Naive thymus-derived CD8-positive, alpha-beta T cell (primary cell): ENCODE measurements at places on chromosomes 13 and 19.

DNA sequence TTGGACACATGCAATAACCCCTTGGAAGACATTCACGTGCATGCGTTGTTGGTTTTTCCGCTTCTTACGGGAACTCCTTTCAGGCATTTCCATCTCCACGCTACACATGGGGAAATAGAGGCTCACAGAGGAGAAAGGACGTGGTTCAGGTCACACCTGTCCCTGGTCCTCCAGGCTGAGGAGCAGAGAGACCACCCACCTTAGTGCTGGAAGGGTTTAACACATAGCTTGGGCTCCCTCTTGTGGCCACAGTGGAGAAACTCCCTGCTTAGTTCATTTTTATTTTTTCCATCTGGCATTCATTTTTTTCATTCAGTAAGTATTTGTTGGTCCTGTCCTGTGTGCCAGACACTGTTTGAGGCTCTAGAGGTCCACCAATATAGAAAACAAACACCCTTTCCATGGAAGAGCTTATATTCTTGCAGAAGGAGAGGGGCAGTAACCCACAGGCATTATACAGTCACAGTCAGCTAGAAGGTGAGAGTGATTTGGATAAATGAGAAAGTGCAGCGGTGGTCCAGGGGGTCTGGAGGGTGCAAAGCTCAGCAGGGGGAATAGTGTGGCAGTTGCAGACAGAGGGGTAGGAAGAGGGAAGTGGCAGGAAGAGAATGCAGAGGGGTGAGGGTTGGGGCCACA, 24.2 kb upstream of the TTYH1 start:
- DNase-seq: peak; percentile 57

- DNase-seq: no peak
Measured at GRCh38 chr13:112525356-112525945, 62.5 kb downstream of the TUBGCP3 start.

DNA sequence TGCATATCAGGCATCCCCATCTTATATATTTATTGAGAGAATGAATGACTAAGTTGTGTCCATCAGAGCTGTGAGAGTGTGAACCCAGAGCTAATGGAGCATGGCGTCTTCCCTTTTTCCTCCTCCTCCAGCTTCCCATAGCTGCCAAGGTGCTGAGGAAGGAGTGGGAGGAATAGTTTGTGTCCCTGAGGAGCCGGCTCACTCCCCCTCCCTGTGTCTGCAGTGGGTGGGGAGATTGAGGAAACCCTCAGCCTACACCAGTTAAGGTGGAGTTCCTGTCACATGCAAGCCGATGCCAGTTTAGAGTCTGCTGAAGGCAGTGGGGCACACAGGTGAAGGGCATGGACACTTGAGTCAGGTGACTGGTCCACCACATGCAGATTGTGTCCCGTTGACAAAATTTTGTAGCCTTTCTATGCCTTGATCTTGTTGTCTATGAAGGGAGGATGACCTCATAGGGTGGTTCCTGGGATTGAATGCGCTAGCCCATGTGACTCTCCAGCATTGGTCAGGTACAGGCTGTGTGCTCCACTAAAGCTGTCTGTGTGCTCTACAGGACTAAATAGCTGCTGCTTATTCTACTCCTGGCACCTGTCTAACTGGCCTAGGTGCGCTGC, 47.6 kb upstream of the GPI start:
- peak; percentile 22 for DNase-seq

DNA sequence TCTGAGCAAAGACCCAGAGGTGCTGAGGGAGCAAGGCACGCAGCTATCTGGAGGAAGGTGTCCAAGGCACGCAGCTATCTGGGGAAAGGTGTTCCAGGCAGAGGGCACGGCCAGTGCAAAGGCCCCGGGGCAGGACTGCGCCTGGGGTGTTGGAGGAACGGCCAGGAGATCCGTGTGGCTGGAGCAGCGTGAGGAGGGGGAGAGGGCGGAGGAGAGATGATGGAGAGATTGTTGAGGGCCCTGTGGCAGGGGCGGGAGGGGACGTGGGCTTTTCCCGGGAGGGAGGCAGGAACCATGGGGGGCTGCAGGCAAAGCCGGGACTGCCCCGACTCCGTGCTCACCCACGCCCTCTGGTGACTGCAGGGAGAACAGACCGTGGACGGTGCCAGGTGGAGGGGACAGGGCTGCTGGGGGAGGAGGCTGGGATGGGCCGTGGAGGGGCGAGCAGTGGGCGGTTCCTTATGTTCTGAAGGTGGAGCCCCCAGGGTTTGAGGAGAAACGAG, 13.3 kb upstream of the MISP start:
- DNase-seq: peak; percentile 39

DNA sequence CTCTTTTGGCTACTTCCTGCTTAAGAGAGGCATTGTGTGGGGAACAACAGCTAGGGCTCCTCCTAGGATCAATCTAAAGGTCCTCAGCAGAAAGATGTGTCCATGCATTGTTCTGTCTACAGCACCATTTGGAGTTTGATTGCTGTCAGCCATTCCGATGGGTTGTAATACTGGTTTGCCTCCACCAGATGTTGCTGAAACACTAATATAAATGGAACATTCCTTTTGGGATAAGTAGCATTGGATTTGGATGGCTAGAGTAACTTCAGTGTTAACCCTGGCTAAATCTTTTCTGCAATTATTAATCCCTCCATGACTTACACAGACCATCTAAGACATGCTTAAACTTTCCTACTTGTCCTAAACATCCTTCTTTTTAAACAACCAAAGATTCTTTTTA, 104.2 kb downstream of the TDRD3 start:
- DNase-seq: no peak

DNA sequence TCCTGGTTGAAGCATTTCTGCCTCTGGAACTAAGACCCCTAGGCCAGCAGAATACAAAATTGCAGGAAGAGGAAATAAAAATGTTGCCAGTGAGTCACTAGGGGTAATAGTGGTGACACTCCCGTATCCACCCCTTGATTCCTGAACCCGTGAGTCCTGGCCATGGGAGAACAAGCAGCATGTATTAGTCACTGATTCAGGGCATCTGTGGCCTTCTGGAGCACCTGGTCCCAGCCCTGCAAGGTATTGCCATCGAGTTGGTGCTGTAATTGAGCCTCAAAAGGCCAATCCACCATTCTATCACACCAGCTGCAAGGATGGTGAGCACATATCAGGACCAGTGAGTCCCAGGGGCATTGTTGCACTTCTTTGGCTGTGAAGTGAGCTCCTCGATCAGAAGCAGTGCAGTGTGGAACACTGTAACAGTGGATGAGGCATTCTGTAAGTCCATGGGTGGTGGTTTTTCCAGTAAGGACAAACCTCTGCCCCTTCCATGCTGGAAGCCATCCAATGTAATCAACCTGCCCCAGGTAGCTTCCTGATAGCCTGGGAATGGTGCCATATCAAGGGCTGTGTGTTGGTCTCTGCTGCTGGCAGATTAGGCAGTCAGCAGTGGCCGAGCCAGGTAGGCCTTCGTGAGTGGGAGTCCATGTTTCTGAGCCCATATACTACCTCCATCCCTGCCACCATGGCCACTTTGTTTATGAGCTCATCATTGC, 39.6 kb downstream of the C1QTNF9 start:
- no peak for DNase-seq

DNA sequence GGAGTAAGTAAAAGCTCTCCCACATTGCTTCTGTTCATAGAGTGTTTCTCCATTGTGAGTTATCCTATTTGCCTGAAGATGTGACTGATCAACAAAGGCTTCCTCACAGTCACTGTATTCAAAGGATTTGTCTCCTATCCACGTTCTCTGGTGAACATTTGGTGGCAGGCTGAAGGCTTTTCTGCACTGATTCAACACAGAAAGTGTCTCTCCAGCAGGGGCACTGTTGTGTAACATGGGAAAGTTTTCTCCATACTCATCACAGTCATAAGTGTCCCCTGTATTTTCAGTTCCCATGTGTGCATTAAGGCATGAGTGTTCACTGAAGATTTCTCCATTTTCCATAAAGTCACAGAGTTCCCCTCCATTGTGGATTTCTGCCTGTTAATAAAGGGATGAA, 17.6 kb downstream of the ZNF121 start:
- no peak for DNase-seq
